ENCODE measurements at places on chromosomes 4 and X.

- H3K4me3 ChIP-seq: no peak overlapping the region
- no peak for DNase-seq
- no peak overlapping the region for H3K27ac ChIP-seq
- H3K36me3 ChIP-seq: no peaks in the 10 kb centered on the region
Measured at GRCh38 chrX:39063037-39063436, 261.8 kb downstream of the MID1IP1 start.

- no peaks in the 10 kb centered on the region for H3K27me3 ChIP-seq
- H3K36me3 ChIP-seq: no peaks in the 10 kb centered on the region
- no peak overlapping the region for H3K27ac ChIP-seq
- H3K4me1 ChIP-seq: no peaks in the 10 kb centered on the region
- no peak for DNase-seq
- no peak overlapping the region for H3K4me3 ChIP-seq
Measured at GRCh38 chr4:141659539-141659938, 23.2 kb downstream of the IL15 start.

GRCh38 chr4:21992330-21992729 is 43.8 kb upstream of the KCNIP4 start:
- H3K27ac ChIP-seq: no peak overlapping the region
- DNase-seq: no peak
- H3K36me3 ChIP-seq: no peaks in the 10 kb centered on the region
- H3K4me3 ChIP-seq: no peak overlapping the region
- H3K27me3 ChIP-seq: no peaks in the 10 kb centered on the region

GRCh38 chr4:168849997-168850396 is 160.1 kb downstream of the CBR4 start:
- DNase-seq: no peak
- H3K4me1 ChIP-seq: peaks cover 47% of the 10 kb centered on the region
- peak overlapping the region; percentile 90 for H3K27ac ChIP-seq
- peak overlapping the region; percentile 43 for H3K4me3 ChIP-seq
- no peaks in the 10 kb centered on the region for H3K27me3 ChIP-seq

- no peak for DNase-seq
- H3K4me1 ChIP-seq: no peaks in the 10 kb centered on the region
- H3K4me3 ChIP-seq: no peak overlapping the region
- peaks cover 15% of the 10 kb centered on the region for H3K36me3 ChIP-seq
Measured at GRCh38 chr4:147928400-147928799, 196.5 kb downstream of the ARHGAP10 start.

- DNase-seq: no peak
- H3K27me3 ChIP-seq: no peaks in the 10 kb centered on the region
- no peak overlapping the region for H3K4me3 ChIP-seq
Measured at GRCh38 chrX:132758759-132759158, 199.7 kb downstream of the HS6ST2 start.

GRCh38 chr4:89100853-89101252 is 10.5 kb upstream of the TIGD2 start:
- peaks cover 11% of the 10 kb centered on the region for H3K27me3 ChIP-seq
- no peak overlapping the region for H3K4me3 ChIP-seq
- DNase-seq: no peak
- H3K4me1 ChIP-seq: no peaks in the 10 kb centered on the region
- H3K36me3 ChIP-seq: no peaks in the 10 kb centered on the region

- H3K36me3 ChIP-seq: no peaks in the 10 kb centered on the region
- peaks cover 19% of the 10 kb centered on the region for H3K27me3 ChIP-seq
- H3K4me3 ChIP-seq: no peak overlapping the region
- DNase-seq: no peak
Measured at GRCh38 chr4:22848332-22848731, 155.6 kb downstream of the GBA3 start.

DNA sequence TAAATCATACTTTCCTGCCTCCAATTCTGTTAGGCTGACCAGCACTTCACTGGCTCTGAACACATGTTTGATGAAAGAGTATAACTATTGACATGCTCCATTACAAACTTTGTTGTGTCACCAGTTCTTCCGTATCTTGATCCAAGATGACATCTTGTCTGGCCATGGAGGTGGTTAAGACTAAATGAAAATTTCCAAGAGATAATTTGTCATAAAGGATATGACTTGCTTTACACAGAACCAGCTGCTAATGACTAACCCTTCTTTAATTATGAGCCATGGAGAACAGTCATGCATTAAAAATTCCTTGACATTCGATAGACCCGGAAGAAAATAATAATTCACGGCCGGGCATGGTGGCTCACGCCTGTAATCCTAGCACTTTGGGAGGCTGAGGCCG is 17.7 kb upstream of the N4BP2 start:
- no peaks in the 10 kb centered on the region for H3K36me3 ChIP-seq
- H3K27me3 ChIP-seq: no peaks in the 10 kb centered on the region
- no peak for DNase-seq
- no peak overlapping the region for H3K27ac ChIP-seq
- H3K4me3 ChIP-seq: no peak overlapping the region
- no peaks in the 10 kb centered on the region for H3K4me1 ChIP-seq

- no peaks in the 10 kb centered on the region for H3K27me3 ChIP-seq
- H3K27ac ChIP-seq: no peak overlapping the region
- no peak for DNase-seq
- H3K4me3 ChIP-seq: no peak overlapping the region
Measured at GRCh38 chr4:165058666-165059065, 5.0 kb downstream of the TRIM75 start.

DNA sequence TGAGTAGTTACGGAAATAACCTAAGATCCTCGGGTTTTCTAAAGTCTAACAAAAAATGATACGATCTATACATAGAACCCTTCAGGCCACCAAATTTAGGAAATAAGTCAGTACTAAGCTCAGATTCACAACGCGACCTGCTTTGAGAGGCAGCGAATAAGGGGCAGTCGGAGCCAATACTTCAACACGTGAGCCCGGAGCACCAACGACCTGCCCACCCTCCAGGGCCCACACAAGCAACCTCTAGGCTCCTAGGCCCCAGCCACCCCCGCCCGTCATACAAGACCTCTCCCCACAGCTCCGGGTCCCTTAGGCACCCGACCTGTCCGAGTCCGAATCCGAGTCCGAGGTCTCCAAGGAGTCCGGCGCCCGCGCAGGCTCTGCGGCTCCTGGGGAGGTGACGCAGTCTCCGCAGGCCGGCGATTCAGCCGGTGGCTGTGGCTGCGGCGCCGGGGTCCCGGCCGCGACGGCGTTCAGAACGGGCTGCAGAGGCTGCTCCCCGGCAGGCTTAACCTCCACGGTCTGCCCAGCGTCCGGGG is 580 bp downstream of the NAF1 start:
- H3K27me3 ChIP-seq: no peaks in the 10 kb centered on the region
- peak; percentile 28 for DNase-seq
- H3K27ac ChIP-seq: peak overlapping the region; percentile 98
- H3K4me3 ChIP-seq: peak overlapping the region; percentile 79
- H3K36me3 ChIP-seq: peaks cover 13% of the 10 kb centered on the region

DNA sequence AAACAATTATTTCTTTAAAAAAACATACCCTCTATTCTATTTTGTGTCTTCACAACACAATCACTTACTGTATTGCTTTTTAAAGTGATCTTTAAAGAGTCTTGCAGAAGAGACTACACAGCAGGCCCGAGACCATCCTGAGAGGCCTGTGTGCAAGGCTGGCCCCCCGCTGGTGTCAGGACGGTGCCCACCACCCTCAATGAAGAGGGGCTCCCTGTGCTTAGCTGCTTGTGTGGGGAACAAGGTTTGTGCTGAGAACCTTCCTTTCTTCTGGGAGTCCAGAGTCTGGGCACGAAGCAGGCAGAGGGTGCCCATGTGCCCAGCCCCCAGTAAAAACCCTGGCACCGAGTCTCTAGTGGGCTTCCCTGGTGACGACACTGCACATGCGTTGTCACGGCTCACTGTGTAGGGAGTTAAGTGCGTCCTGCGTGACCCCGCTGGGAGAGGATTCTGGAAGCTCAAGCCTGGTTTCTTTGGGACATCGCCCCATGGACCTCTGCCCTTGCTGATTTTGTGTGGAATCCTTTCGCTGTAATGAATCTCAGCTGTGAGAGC is 22.0 kb downstream of the RGS12 start:
- peaks cover 16% of the 10 kb centered on the region for H3K36me3 ChIP-seq
- no peak overlapping the region for H3K27ac ChIP-seq
- no peak overlapping the region for H3K4me3 ChIP-seq
- peak; percentile 29 for DNase-seq

DNA sequence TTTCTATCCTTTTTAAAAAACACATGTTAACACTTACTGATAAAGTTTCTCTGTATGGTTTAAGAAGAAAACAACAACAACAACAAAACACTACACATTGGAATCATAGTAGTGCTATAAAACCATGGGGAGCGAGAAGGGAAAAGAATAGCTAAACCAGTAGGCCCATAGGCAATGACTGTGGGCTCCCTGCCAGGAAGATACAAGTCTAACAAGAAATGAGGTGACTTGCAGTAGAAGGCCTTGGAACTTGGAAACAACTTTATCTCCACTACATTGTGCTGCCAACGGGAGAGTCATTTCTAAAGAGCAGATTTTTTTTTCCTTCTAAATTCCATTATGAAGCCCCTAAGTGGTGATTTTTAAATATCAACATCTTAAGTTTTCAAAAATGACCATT is 78.0 kb downstream of the GPC4 start:
- no peak overlapping the region for H3K4me3 ChIP-seq
- DNase-seq: peak; percentile 32
- peak overlapping the region; percentile 88 for H3K27ac ChIP-seq
- peaks cover 62% of the 10 kb centered on the region for H3K4me1 ChIP-seq
- no peaks in the 10 kb centered on the region for H3K36me3 ChIP-seq
- no peaks in the 10 kb centered on the region for H3K27me3 ChIP-seq

- H3K4me1 ChIP-seq: no peaks in the 10 kb centered on the region
- no peaks in the 10 kb centered on the region for H3K27me3 ChIP-seq
- peaks cover 3% of the 10 kb centered on the region for H3K36me3 ChIP-seq
- no peak overlapping the region for H3K27ac ChIP-seq
Measured at GRCh38 chr4:89868999-89869589, 25.6 kb upstream of the MMRN1 start.

DNA sequence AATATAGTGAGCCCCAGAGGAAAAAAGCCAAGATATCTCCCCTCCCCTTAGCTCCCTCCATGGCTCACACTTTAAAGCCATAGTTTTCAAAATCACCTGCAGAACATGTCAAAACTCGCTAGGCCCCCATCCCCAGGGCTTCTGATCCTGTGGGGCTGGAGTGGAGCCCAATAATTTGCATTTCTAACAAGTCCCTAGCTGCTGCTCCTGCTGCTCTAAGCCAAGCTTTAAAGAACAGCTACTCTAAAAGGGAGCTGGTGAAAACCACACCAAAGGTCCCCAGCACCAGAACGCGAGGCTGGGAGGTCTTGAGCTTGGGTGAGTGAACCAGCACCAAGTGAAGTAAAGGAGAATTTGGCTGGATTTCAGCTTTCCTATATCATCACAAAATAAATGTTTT is 237.1 kb downstream of the ZNF674 start:
- peaks cover 3% of the 10 kb centered on the region for H3K36me3 ChIP-seq
- H3K4me1 ChIP-seq: peaks cover 3% of the 10 kb centered on the region
- no peaks in the 10 kb centered on the region for H3K27me3 ChIP-seq
- DNase-seq: no peak
- no peak overlapping the region for H3K27ac ChIP-seq
- H3K4me3 ChIP-seq: no peak overlapping the region

GRCh38 chr4:73615613-73616012 is 4.6 kb downstream of the RASSF6 start:
- no peak for DNase-seq
- H3K4me3 ChIP-seq: no peak overlapping the region
- no peak overlapping the region for H3K27ac ChIP-seq
- H3K4me1 ChIP-seq: peaks cover 13% of the 10 kb centered on the region
- no peaks in the 10 kb centered on the region for H3K36me3 ChIP-seq

- no peak overlapping the region for H3K4me3 ChIP-seq
- no peak overlapping the region for H3K27ac ChIP-seq
- peaks cover 5% of the 10 kb centered on the region for H3K4me1 ChIP-seq
Measured at GRCh38 chr4:173910891-173911290, 372.6 kb downstream of the FBXO8 start.

DNA sequence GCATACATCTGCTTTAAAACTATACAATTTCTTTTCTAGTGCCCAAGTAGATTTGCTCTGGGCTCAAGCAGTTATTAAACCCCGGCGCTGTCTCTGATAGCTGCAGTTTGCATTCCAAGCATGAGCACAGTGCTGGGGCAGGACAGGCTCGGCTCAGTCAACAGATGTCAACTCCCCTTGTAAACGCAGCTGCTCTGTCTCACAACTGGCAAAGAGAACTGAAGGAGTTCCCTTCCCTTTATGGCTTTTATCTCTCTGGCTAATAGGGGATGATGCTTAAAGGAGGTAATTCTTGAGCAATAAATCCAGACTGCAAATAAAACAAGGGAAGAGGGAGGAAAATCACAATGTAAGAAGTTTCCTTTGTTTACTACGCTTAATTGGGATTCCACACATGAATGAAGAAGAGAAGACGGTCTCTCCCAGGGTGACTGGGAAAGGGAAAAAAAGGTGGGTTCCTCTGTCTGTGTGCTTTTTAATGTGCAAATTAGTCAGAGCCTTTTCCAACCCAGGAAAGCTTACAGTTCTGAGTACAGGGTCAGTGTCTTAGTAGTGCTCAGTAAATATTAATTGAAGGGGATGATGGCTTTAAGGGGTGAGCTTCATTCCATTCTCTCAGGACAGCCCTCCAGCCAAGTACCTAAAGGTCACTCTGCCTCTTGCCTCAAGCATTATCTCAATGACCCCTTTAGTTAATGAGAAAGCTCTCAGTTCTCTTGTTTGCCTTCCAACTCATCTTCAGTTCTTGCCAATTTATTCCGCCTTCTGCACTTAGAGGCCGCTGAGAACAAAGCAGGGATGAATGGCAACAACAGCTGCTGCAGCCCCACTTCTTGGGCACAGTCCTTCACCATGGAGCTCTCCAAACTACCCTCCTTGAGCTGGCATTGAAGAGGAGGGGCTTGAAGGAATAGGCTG is 155.7 kb upstream of the JADE1 start:
- peaks cover 21% of the 10 kb centered on the region for H3K4me1 ChIP-seq
- peak overlapping the region; percentile 70 for H3K27ac ChIP-seq
- H3K36me3 ChIP-seq: no peaks in the 10 kb centered on the region
- DNase-seq: peak; percentile 59

- H3K27me3 ChIP-seq: no peaks in the 10 kb centered on the region
- DNase-seq: no peak
- peak overlapping the region; percentile 93 for H3K4me3 ChIP-seq
Measured at GRCh38 chr4:54063229-54063628, 1.2 kb downstream of the CHIC2 start.

DNA sequence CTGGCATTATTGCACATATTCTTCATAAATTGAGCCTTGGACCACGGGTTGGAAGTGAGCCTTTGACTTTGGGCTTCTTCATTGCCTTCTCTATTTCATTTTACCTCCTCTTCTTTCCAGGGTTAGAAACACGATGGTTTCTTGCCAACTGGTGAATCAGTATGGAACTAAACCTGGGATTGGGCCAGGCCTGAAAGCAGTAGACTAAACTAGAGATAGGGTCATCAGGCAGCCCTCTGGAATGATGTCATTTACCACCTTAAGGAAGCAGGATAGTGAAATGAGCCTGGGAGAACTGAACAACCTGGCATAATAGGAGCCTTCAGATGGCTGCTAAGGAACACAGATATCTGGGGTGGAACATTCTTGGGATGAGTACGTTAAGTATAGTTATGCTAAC is 67.5 kb upstream of the ATP8A1 start:
- DNase-seq: no peak
- H3K27ac ChIP-seq: no peak overlapping the region
- H3K27me3 ChIP-seq: no peaks in the 10 kb centered on the region
- no peak overlapping the region for H3K4me3 ChIP-seq
